Right renal pelvis (tissue), 4 donors: ENCODE measurements at places on chromosomes 12 and 14. TPM values are rescaled to one million over a fixed set of nuclear protein-coding genes. Genes with fewer than 3 reads are reported as not detected.

DNA sequence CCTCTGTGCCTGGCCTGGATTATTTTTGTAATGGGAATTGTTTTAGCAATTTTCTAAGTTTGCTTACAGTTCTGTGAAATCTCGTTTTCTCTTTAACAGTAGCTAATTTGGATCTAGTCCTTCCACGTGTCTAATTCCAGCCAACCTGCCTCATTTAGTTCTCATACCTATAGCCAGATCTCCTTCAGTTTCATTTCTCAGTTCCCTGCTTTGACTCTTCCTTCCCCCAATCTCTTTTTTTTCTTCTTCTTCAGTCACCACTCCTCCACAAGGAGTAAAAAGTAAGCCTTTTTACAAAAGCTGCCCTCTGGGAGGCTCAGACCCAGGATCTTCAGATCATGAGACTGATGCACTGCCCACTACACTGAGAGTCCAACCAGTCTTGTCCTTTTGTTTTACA lies 1.4 kb downstream of the THTPA start:
- DNase-seq: no peak

DNA sequence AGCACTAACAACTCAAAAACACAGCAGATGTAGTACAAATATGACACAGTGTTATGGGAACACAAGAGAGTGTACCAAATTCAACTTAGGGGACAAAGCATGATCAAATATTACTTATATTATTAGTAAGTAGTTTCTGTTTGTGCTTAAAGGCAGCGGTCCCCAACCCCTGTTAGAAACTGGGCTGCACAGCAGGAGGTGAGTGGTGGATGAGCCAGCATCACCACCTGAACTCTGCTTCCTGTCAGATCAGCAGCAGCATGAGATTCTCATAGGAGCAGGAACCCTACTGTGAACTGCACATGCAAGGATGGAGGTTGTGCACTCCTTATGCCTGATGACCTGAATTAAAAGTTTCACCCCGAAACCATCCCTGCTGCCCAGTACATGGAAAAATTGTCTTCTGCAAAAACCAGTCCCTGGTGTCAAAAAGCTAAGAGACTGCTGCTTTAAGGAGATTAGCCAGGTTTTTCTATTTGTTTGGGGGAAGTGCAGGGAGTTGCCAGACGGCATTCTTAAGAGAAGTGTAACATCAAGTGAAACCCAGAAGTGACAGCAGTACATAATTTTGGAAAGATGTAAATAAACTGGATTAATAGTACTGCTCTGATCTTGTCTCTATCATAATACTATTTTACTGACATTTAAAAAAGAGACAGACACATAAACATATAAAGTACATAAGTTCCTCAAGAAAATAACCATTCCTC lies 26.7 kb downstream of the GTF2A1 start:
- DNase-seq: no peak

Gene RDH12
- 0.46 TPM for polyA plus RNA-seq

Gene ETFBKMT
- 6.1 TPM for polyA plus RNA-seq

GRCh38 chr14:68820536-68820935 lies 27.7 kb upstream of the ZFP36L1 start:
- no peak for DNase-seq

DNA sequence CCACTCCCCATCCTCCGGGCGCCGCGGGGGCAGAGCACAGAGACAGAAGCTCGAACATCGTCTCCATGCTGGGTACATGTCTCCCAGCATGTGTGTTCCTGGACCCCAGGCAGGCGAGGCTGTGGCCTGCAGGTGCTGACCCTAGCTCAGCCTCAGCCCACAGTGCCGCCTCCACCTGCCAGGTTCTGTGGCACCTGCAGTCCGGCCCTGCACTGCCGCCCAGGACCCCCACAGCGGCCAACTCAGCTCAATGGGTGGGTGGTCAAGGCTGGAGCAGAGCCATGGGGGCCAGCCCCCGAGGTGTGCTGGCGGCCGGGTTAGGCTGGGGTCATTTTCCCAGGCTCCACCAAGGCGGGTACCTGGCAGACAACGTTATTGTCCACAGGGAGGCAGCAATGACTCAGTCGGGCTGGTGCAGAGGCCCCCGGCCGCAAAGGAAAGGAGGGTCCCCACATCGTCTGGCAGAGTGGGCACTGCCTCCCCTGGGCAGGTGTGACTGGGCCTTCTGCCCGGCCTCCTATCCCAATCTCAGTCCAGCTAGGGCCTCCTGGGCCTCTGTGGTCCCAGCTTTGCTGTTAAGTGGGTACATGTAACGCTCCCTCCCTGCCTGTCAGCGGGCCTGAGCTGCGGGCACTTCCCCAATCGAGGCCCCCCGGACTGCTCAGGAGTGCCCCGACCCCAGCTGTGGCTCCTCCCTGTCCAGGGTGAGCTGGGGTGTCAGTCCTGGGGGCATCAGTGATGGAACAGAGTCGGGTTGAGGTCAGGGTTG lies 20.2 kb upstream of the NUDT14 start:
- DNase-seq: no peak

- no peak for DNase-seq
Measured at GRCh38 chr12:90090929-90091651, 382.5 kb upstream of the ATP2B1 start.
